ENCODE measurements at places on chromosomes 5 and 9.

DNA sequence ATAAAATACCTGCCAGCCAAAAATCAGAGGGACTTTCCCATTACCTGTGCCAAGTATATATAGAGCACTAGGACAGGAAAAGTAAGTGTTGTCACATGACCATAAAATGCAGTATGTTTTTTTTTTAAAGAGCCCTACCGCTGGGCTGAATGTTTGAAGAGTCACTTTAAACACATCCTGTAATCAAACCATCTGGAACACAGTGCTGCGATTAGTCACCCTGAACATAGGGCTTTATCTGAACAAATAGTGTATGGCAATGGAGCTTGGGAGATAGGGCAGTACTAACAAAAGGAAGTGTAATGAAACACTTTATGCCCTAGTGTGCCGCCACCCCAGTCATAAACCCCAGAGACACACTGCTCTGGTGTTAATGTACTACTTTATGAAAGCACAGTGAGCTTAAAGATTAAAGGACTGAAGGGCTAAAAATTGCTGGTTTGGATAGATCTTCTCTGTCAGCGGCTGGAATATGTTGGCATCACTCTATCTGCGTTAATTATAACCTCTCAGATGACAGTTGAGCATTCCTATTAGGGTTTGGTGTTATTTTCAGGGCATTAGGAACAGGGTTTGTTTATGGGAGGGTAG, 90.4 kb downstream of the ZNF608 start:
- DNase-seq = no peak

DNA sequence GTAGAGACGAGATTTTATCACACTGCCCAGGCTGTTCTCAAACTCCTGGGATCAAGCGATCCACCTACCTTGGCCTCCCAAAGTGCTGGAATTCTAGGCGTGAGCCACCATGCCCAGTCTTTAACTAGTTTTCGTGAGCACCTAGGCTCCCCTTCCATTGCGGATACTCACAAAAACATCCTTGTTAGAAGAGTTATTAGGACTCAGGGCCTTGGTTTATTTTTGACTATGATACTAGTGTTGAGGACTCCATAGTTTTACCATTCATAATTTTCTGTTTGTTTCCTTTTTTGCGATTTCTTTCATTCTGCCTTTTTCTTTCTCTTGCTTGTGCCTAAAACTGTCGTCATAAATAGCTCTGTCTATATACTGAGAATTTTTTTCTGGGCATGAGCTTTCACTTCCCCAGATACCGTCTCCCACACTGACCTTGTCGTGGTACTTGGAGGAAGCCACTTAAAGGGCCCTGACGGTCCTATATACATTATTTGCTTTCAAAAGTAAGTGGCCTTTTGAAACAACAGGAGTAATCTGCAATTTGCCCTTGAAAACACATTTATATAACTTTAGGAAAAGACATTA, 5.2 kb downstream of the F2R start:
- DNase-seq = no peak

GRCh38 chr9:87717456-87717855, 8.5 kb upstream of the CTSL start:
- no peak for DNase-seq

- no peak for DNase-seq
Observed at GRCh38 chr9:127140181-127140580, 17.7 kb upstream of the ANGPTL2 start.

DNA sequence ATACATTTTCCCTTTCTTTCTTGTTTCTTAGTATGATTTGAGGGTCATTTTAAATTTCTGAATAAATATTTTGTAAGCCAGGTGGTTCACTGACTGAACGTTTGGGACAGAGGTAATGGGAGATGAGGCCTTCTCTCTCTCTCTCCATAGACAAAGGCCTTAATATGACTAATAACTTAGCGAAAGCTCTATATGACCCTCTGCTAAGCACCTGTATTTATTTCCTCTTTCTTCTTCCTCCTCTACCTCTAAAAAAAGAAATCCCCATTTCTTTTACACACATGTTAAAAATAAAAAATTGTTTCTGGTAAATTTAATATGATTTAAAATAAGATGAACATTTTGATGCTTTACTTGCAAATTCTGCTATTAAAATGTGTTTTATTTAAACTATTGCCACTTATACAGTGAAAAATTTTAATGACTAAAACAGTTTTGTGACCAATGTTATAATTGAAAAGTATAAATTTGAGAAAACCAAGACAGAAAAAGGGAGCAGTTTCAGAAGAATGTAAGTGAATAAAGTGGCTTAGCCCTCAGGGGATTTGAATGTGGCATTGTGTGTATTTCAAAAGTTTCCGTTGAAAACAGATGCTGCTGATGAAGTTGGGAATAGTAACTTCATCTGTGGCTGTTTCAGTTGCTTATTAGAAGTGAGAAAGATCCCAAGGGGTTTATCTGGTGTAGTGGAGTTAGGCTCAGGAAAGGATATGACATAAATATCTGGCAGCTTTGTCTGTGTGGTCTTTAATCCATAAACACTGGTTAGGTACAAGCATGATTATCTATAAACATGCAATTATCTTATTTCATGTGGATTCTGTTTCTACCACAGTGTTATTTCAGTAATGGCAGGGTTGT, 128.6 kb upstream of the GRHPR start:
- no peak for DNase-seq

DNA sequence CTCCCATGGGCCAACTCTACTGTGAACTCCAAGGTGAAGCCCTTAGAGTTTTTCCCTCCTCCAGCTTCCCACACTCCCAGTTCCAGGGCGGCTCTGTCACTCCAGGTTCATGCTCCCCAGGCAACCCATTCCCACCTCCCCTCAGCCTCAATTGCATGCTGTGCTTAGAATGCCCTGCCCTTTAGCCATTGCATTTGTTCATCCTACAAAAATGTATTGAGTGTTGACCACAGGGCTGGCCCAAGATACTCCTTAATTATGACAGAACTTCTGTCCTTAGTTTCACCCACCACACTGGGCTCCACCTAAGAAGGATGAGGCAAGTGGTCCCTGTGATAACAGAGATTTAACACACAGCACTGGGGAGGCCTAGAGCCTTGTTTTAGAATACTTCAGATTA, 236.1 kb downstream of the ADAMTSL1 start:
- DNase-seq = no peak

DNA sequence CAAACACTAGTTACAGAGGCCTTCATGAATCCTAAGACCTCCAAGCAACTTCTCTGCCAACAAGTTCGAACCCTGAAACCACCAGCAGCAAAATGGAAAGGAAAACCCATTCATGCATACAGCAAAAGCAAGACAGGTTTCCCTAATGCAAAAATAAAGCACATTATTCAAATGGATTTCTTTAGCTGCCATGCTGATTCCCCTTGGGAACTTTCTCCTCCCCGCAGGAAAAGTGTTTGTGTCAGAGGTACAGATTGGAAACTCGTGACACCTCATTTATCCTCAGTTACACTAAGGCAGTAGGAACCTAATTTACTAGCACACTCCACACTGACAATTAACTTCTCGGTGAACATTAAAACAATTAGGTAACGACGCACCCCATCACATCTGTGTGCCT, 63.4 kb downstream of the TLE1 start:
- no peak for DNase-seq

- DNase-seq = no peak
Observed at GRCh38 chr5:115985802-115986757, 23.8 kb downstream of the LVRN start.

DNA sequence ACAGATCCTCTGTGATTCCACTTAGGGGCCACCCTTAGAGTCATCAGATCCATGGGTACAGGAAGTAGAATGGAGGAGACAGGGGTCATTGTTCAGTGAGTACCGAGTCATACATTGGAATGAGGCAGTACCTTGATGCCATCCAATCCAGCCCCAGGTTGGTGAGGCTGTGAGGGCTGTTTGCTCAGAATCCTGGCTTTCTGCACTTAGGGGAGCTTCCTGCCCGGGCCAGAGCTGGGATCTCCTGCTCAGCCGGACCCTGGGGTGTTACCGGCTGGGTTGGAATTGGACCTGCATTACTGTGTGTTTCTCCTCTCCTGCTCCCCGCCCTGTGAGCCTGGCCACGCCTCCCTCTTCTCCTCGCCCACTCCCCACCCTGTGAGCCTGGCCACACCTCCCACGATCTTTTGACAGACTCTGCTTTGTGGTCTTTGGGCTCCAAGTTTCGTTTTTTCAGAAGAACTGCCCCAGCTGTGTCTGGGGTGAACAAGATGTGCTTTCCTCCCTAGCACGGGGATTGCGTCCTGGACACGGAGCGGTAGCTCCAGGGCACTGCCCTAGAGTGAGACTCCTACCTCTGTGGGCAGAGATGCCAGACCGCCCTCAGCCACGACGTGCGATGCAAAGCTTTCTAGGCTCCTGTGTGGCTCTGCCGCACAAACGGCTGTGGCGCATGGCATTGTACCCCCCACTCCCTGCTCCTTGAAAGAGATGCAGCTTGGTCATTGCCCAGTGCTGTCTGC, 15.4 kb downstream of the TRAF2 start:
- DNase-seq = peak; percentile 77

DNA sequence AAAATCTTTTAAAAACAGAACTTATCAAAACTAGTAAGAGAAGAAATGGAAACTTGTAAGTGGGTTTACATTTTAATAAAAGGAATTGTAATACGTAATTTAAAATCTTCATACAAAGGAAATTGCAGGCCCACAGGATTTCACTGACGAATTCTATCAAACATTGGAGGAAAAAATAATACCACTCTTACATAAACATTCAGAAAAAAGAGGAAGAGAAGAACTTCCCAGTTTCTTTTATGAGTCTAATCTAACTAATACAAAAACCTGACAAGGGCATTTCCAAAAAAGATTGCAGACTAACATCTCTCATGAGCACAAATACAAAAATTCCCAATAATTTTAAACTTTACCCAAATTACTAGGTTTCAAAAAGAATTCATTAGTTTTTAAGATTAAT, 149.0 kb downstream of the RANBP17 start:
- no peak for DNase-seq

DNA sequence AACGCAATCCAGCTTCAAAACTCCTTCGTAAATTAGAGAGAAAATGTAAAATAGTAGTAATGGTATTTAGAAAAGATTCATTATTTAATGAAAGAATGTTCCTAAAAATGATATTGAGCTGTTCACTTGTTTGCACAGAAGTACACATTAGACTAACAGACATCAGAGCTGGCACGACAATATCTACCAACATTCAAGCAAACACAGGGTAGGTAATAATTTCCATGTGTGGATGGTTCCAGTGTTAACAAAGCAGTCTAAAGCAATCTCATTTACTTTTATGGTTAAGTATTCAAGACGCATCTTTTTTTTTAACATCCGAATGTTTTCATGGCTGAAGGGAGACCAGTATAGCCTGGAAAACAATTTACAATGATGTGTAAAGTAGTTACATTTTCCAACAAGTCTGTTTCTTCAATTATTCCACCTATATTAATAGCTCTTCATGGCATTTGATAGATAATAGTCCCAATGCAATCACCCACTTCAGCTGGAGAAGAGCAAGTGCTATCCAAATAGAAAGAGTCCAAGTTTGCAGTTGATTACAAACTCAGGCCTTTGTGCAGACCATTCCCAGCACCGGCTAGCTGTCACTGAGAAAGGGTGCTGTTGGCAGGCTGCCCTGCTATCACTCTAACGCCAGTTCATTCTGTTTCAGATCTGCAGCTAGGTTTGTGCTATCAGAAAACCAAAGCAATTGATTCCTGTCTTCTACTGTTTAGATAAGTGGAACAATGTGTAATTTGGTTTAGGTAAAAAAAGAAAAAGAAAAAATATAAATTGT, 458.8 kb downstream of the DTWD2 start:
- no peak for DNase-seq

DNA sequence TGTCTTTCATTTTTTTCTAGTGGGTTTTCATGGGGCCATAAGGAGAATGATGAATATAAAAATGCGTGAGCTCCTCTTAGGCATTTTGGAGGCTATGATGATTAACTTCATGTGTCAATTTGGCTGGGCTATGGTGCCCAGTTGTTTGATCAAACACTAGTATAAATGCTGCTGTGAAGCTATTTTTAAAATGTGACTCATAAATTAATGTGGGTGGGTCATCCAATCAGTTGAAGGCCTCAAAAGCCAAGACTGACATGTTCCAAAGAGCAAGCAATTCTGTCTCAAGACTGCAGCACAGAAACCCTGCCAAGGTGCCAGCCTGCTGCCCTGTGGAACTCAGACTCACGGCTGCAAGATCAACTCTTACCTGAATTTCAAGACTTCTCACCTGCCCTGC, 24.4 kb upstream of the ICE1 start:
- no peak for DNase-seq

DNA sequence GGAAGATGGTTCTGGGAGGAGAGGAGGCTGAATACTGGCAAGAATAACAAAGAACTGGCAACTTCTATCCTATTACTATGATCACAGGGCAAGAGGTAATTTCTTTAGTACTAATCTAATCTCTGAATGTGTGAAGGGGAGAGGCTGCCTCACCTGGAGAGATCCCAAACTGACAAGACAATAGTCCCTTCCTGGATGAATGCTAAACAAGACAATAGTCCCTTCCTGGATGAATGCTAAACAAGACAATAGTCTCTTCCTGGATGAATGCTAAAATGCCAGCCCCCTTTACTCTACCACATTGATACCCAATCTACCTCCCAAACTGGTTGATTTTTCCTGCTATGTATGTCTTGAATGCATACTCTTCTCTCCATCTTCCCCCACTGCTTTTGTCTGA, 145.2 kb downstream of the SIL1 start:
- DNase-seq = no peak

- no peak for DNase-seq
Observed at GRCh38 chr5:173499471-173500212, 116.8 kb downstream of the BOD1 start.

DNA sequence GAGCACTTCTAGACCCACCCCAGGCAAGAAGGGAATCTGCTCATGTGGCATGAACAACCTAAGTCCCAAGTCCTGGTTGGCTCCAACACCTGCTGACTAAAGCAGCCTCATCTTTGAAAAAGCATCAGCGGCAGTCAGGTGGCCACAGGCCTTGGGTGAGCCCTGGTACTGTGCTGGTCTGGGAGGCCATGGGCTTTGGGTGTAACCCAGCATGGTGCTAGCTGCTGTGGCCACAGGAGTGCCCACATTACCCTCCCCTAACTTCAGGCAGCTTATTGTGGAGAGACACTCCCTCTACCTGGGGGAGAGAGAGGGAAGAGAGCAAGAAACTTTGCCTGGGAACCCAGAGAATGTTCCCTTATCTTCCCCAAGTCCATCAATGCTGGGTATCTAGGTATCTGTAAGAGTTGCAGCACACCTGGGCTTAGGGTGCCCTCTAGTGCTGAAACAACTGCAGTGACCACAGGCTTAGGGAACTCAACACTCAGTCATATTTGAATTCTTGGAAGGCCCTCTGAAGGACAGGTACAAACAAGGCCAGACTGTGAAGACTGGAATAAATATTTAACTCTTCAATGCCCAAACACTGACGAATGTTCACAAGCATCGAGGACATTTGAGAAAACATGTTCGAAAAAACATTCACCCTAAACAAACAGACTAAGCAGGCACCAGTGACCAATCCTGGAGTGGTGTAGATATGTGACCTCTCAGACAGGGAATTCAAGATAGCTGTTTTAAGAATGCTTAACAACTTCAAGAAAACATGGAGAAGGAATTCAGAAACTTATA, 69.9 kb upstream of the OR2K2 start:
- no peak for DNase-seq

GRCh38 chr5:173454361-173454735, 126.1 kb upstream of the STC2 start:
- no peak for DNase-seq

- no peak for DNase-seq
Observed at GRCh38 chr5:32514806-32515205, 70.3 kb upstream of the ZFR start.
